ENCODE measurements at places on chromosomes 13 and 19.
A peak's percentile ranks its signal among the peaks of the same experiment; 100 is the strongest.

DNA sequence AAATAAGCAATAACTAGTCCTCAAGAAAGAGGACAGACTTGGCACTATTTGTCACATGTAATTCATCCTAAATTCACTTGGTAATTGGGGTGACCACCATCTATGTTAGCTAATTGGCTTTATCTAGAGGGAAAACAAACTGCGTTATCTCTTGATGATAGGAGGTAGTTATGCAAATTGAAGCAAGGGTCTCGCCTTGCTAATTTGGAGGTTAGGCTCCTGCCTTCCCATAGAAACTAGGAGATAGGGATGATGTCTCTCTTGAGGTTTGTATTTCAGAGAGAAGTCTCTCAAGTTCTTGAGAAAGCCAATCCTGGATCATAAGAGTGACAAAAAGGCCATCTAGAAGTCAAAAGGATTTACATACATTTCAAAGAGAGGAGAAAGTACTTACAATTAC, 179.9 kb downstream of the SLITRK6 start:
- no peak for DNase-seq

- no peak for DNase-seq
Measured at GRCh38 chr13:100754459-100754858, 79.9 kb upstream of the TMTC4 start.

DNA sequence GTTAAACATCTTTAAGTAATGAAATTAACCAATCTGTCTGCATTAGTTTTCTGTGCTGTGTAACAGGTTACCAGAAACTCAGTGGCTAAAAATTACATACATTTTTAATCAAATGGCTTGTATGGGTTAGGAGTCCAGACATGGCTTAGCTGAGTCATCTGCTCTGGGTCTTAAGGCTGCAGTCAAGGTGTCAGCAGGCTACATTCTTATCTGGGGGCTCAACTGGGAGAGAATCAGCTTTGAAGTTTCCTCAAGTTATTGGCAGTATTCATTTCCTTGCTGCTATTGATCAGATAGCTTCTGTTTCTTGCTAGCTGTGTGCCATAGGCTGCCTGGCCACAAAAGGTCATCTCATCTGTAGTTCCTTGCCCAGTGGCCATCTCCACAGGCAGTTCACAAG, 1163.0 kb downstream of the DIAPH3 start:
- DNase-seq: no peak

GRCh38 chr13:40789275-40790153, at the start of gene SLC25A15:
SLC25A15 (plus strand) TSS chr13:40789611; CDS start chr13:40793227, 3,616 bp downstream.
- peak; percentile 52 for DNase-seq

DNA sequence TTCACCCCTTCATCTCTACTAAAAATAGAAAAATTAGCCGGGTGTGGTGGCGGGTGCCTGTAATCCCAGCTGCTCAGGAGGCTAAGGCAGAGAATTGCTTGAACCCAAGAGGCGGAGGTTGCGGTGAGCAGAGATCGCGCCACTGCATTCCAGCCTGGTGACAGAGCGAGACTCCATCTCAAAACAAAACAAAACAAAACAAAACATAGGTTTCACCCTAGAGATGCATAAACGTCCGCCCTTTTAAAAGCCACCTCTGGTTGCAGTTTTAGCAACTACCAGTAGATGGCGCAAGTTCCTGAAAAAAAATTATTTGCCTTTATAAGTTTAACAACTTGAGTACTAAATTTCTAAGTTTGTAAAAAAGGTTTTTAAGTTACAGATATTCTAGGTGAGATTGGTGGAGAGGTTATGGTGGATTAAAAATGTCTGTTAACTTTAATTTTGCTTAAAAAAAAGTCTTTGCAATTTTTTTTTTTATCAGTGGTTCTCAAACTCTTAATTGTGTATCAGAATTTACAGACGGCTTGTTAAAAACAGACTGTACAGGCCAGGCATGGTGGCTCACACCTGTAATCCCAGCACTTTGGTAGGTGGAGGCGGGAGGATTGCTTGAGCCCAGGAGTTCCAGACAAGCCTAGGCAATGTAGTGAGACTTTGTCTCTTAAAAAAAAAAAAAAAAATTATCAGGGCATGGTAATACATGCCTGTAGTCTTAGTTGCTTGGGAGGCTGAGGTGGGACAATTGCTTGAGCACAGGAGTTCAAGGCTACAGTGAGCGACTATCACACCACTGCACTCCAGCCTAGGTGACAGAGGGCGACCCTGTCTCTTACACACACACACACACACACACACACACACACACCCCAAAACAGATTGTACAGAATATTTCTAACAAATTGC, 42.1 kb downstream of the NAA16 start:
- DNase-seq: peak; percentile 20

All from left renal cortex interstitium (tissue), 4 donors.